Stimulated activated CD4-positive, alpha-beta T cell treated with anti-CD3 and anti-CD28 coated beads, Interleukin-4, amount 100 ng/mL, for 1 hour (primary cell): ENCODE measurements at places on chromosomes 1 and 21.

DNA sequence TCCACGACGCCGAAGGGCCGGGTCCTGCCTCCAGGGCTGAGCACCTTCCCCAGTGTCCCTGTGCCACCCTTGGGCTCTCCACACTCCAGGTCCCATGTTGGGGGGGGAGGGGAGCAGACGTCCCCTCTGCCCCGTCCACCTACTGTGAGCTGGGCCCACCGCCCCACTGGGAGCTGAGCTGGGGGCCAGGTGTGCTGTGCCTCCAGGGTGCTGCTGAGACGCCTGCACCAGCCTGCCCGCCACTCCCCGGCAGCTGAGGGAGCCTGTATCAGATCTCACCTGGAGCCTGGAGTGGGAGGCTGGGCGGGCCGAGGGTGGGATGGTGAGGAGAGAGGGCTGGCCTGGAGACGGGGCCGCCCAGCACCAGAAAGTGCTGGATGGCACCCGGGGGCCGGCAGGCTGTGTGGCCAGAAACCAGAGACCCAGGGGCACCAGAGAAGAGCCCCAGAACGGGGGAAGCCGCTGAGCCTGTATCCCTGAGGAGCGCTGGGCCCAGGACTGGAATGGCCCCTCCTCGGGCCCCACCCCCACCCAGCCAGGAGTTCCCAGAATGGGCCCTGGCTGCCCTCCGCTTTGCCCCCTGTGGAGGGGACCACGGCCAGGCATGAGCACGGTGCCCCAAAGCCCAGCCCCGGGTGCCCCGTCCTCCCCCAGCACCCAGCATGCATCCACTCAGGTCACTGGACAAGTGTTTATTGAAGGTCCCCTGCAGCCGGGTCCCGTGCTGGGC lies 3.4 kb downstream of the TNFRSF18 start:
- DNase-seq, result no peak

- no peak for DNase-seq
Observed at GRCh38 chr1:37036667-37037053, 2.3 kb upstream of the GRIK3 start.

- no peak for DNase-seq
Observed at GRCh38 chr1:199463521-199464127, 563.9 kb upstream of the NR5A2 start.

- DNase-seq, result no peak
Observed at GRCh38 chr21:14401217-14401616, 18.3 kb upstream of the HSPA13 start.

- no peak for DNase-seq
Observed at GRCh38 chr1:19377812-19378718, 65.9 kb downstream of the SLC66A1 start.

- DNase-seq, result peak; percentile 41
Observed at GRCh38 chr1:23422241-23422877, 2.2 kb downstream of the TCEA3 start.
